ENCODE measurements at places on chromosomes 1 and 21.

DNA sequence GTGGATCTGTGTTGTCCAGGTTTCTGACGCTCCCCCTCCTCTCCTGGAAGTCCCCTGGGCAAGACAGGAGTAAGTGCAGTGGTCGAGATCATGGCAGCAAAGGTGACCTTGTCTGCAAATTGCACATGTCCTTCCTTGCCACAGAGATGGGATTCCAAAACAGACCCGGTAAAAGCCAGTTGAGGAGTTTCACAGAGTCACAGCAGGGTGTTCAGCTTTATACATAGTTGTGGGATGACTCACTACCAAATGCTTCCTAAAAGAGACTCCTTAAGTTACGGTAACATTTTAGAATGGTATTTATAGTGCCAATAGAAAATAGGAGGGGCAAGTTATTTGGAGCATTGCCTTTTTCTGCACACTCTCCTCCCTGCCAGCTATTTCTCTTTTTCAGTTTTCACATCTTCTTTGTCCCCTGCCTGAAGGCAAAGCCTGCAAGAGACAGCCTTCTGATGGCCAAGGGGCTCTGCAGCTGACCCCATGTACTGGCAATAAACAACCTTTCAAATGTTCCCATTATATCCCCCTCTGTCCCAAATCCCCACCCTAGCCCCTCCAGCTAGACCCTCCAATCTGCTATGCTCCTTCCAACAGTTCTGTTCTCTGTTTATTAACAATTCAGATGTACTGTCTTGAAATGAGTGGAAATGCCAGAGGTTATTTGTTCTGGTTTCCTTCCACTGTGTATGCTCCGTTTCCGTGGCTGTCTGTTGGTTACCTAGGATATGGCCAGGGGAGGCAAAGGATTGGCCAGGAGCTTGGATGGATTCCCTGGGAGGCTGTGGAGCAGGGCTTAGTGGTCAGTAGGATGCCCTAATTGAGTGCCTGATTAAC lies 115.0 kb downstream of the TGFB2 start:
- DNase-seq: no peak

GRCh38 chr1:32759997-32760623 lies 57.0 kb downstream of the YARS1 start:
- peak; percentile 82 for DNase-seq

DNA sequence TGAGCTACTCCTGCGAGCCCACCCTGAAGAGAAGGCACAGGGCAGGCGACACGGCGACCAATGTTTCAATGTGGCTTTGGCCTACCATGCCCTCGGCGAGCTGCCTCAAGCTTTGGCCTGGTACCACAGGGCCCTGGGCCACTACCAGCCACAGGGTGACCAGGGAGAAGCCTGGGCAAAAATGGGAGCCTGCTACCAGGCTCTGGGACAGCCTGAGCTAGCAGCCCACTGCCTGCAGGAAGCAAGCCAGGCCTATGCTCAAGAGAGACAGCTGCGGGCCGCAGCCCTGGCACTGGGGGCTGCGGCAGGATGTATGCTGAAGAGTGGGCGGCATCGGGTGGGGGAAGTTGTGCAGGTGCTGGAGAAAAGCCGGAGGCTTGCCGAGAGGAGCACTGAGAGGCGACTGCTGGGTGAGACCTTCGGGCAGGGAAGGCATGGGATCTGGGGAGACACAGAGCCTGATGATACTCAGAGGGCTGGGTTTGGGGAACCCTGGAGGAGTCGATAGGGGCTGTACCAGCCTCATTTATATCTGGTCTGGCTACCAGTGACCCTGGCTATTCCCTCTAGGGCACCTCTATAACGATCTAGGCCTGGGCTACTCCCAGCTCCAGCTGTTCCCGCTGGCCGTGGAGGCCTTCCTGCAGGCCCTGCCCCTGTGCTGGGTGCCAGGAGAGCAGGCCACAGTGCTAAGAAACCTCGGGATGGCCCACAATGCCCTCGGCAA lies 2.3 kb downstream of the TTC24 start:
- no peak for DNase-seq

- no peak for DNase-seq
These were observed 44.5 kb upstream of the C1orf87 start for GRCh38 chr1:60118085-60118484.

- no peak for DNase-seq
These were observed 48.5 kb upstream of the PBX1 start for GRCh38 chr1:164510435-164510834.

DNA sequence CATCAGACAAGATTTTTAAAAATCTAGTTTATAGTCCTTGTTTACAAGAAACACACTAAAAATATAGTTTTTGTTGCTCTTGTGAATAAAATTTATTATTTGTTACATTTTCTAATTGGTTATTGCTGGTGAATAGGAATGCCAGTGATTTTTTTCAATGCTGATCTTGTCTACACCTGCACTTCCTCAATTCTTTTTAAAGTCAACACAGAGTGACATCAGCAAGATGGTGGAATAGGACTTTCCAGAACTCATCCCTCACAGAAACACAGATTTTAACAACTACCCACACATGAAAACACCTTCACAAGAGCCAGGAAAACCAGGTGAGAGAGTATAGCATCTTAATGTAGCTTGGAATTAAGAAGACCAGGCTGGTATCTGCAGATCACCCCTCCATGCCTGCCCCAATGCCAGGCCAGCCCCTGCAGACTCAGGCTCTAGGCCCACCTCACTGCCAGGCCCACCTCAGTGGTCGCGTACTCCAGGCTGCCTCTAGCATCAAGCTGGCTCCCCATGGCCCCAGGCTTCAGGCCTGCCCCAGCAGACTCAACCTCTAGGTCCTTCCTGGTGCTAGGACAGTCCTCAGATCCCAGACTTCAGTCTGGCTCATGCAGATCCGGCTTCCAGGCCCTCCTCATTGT lies 117.6 kb downstream of the WDR3 start:
- DNase-seq: no peak

DNA sequence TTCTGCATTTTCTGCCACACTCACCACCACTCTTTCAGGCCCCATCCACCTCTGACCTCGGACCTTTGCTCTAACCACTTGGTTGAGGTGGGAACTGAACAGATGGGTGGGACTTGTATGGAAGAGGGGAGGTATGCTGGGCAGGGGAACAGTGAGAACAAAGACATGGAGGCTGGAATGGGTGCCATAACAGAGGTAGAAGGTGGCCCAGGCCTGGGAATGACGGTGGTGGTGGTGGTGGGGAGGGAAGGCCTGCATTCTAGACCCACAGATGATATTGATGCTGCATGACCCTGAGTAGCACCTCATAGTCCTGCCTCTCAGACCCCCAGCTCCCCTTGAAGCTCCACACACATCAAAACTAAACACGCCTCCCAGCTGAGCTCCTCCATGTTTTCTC lies 5.2 kb upstream of the CSF3R start:
- DNase-seq: no peak
